ENCODE measurements at places on chromosomes 2 and 18. TPM values are rescaled to one million over a fixed set of nuclear protein-coding genes. Genes with fewer than 3 reads are reported as not detected.

DNA sequence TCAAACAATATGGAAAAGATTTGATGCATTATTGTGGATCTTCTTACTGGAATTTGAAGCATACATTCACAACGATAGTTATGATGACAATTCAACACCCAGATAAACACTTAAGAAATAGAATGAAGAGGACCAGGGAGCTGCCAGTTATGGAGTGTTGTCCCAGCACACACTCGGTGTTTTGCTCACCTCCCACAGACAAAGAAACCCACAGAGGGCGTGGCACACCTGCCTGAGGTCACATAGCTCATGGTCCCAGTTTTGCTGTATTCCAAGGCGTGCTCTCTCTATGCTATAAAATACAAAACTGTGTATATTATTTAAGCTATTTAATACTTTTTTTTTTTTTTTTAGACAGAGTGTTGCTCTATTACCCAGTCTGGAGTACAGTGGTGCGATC lies 31.1 kb downstream of the EFR3B start:
- H3K4me1 ChIP-seq, result peaks cover 7% of the 10 kb centered on the region
- H3K36me3 ChIP-seq, result no peaks in the 10 kb centered on the region
- no peak overlapping the region for H3K27ac ChIP-seq
- H3K4me3 ChIP-seq, result no peak overlapping the region
- DNase-seq, result no peak

DNA sequence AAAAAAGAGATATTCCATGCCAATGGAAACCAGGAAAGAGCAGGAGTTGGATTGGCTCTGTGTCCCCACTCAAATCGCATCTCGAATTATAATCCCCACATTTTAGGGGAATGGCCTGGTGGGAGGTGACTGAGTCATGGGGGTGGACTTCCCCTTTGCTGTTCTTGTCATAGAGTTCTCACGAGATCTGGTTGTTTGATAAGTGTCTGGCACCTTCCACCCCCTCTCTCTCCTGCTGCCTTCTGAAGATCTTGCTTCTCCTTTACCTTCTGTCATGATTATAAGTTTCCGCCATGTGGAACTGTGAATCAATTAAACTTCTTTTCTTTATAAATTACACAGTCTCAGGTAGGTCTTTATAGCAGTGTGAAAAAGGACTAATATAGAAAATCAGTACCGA lies 355.6 kb downstream of the NBAS start:
- H3K4me3 ChIP-seq, result no peak overlapping the region
- H3K4me1 ChIP-seq, result no peaks in the 10 kb centered on the region
- no peak overlapping the region for H3K27ac ChIP-seq
- peaks cover 12% of the 10 kb centered on the region for H3K36me3 ChIP-seq
- DNase-seq, result no peak

Gene NEUROD1
- total RNA-seq, result not detected

- H3K4me3 ChIP-seq, result no peak overlapping the region
- peaks cover 24% of the 10 kb centered on the region for H3K4me1 ChIP-seq
- no peaks in the 10 kb centered on the region for H3K27me3 ChIP-seq
Observed at GRCh38 chr2:236665572-236666118, 96.0 kb downstream of the ACKR3 start.

DNA sequence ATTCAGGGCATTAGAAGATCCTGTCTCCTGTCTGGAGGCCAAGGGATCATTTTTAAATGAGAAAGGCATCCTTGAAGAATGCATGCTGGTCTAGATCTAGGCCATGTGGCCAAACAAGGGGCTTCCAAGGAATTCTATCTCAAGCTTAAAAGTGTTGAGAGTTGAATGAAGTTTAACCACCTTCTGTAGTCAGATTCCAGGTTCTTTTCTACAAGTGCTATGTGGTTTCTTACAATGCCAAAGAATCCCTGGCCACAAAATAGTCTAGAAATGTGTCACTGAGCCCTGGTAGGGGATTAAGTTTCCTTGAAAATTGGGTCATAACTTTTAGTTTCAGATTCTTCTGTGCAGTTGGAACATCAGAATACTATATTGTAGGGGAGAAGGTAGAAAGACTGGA lies 640.7 kb upstream of the ACVR2A start:
- no peaks in the 10 kb centered on the region for H3K4me1 ChIP-seq
- no peaks in the 10 kb centered on the region for H3K36me3 ChIP-seq
- H3K27ac ChIP-seq, result no peak overlapping the region
- no peaks in the 10 kb centered on the region for H3K27me3 ChIP-seq
- no peak for DNase-seq

- no peak overlapping the region for H3K4me3 ChIP-seq
- H3K36me3 ChIP-seq, result no peaks in the 10 kb centered on the region
Observed at GRCh38 chr18:69648486-69648885, 247.8 kb downstream of the DOK6 start.

Gene ITM2C
- 12.2 TPM for total RNA-seq

GRCh38 chr2:46651363-46652099 lies 172.2 kb downstream of the TMEM247 start:
- H3K27me3 ChIP-seq, result no peaks in the 10 kb centered on the region
- no peak overlapping the region for H3K4me3 ChIP-seq
- no peaks in the 10 kb centered on the region for H3K36me3 ChIP-seq
- no peak for DNase-seq
- H3K27ac ChIP-seq, result no peak overlapping the region

Gene RSAD2
- total RNA-seq, result not detected

GRCh38 chr2:210899131-210899530 lies 342.7 kb downstream of the CPS1 start:
- H3K4me1 ChIP-seq, result no peaks in the 10 kb centered on the region
- H3K4me3 ChIP-seq, result no peak overlapping the region
- no peak overlapping the region for H3K27ac ChIP-seq
- no peaks in the 10 kb centered on the region for H3K27me3 ChIP-seq
- DNase-seq, result no peak

DNA sequence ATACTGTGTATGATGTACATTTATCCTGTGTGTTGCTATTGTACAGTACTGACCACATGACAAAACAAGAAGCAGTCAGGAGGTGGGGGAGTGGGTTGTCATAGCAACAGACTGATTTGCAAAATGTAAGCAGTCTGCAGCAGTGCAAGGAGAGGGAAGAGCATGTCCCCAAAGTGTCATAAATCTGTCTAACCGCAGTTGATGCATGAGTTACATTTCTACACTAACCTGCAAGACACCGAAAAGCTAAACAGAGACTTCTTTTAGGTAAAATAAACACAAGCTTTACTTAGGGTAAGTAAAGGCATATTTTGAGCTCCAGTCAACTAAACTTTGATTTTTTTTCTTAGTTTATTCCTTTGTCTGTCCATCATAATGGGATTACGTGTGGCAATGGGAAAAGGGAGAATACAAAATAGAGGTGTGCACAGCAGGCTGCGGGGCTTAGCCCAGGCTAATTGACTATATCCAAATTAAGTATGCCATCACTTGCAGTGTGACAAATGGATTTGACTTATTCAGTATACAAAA lies 134.5 kb downstream of the MEIS1 start:
- H3K4me1 ChIP-seq, result peaks cover 5% of the 10 kb centered on the region
- H3K36me3 ChIP-seq, result peaks cover 12% of the 10 kb centered on the region
- no peak overlapping the region for H3K4me3 ChIP-seq
- no peak for DNase-seq
- no peak overlapping the region for H3K27ac ChIP-seq

DNA sequence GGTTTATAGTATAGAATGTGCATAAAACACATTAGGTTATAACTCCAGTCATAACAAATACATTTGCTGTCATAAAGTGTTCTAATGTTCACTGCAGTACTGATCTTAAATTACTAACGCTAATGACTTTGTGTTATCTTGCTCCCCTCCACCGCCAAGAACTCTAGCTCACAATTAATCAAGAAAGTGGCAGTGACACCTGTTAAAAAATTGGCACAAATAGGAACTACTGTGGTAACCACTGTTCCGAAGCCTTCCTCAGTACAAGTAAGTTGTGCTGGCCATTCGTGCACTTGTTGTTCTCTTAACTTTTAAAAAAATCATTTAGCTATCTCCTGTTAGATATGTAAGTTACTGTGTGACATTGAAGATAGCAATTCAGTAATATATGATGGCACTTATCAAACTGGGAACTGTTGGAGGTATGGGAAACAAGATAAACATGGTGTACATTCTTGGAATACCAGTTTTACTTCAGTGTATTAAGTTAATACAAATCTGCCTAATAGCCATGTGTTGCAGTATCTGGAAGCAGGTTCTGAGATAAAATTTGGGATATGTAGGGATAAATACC lies 41.2 kb downstream of the TAF4B start:
- no peaks in the 10 kb centered on the region for H3K27me3 ChIP-seq
- H3K27ac ChIP-seq, result no peak overlapping the region
- peaks cover 7% of the 10 kb centered on the region for H3K36me3 ChIP-seq
- DNase-seq, result no peak
- no peak overlapping the region for H3K4me3 ChIP-seq

Gene LYPD6
- total RNA-seq, result 0.45 TPM

- H3K4me3 ChIP-seq, result no peak overlapping the region
- H3K36me3 ChIP-seq, result no peaks in the 10 kb centered on the region
- no peak overlapping the region for H3K27ac ChIP-seq
- no peaks in the 10 kb centered on the region for H3K27me3 ChIP-seq
Observed at GRCh38 chr2:232147440-232148077, 186.0 kb downstream of the DIS3L2 start.

GRCh38 chr2:100971221-100971620 lies 30.9 kb upstream of the RPL31 start:
- no peaks in the 10 kb centered on the region for H3K27me3 ChIP-seq
- no peak for DNase-seq
- H3K27ac ChIP-seq, result no peak overlapping the region

Gene CGREF1
- 1.1 TPM for total RNA-seq

Gene PLEKHH2
- total RNA-seq, result 8.9 TPM

Gene DCDC2C
- total RNA-seq, result 1.0 TPM

GRCh38 chr2:70580352-70580751 lies 26.7 kb upstream of the TGFA start:
- peaks cover 3% of the 10 kb centered on the region for H3K27me3 ChIP-seq
- no peaks in the 10 kb centered on the region for H3K36me3 ChIP-seq
- DNase-seq, result no peak

GRCh38 chr2:128389388-128390086 lies 70.9 kb upstream of the HS6ST1 start:
- peak; percentile 13 for DNase-seq
- no peaks in the 10 kb centered on the region for H3K36me3 ChIP-seq
- H3K4me1 ChIP-seq, result peaks cover 5% of the 10 kb centered on the region
- no peak overlapping the region for H3K27ac ChIP-seq
- no peaks in the 10 kb centered on the region for H3K27me3 ChIP-seq

GRCh38 chr2:151855111-151855510 lies 26.9 kb upstream of the ARL5A start:
- H3K27me3 ChIP-seq, result no peaks in the 10 kb centered on the region
- no peak overlapping the region for H3K4me3 ChIP-seq
- H3K36me3 ChIP-seq, result no peaks in the 10 kb centered on the region
- H3K27ac ChIP-seq, result no peak overlapping the region
- no peaks in the 10 kb centered on the region for H3K4me1 ChIP-seq
- DNase-seq, result no peak

DNA sequence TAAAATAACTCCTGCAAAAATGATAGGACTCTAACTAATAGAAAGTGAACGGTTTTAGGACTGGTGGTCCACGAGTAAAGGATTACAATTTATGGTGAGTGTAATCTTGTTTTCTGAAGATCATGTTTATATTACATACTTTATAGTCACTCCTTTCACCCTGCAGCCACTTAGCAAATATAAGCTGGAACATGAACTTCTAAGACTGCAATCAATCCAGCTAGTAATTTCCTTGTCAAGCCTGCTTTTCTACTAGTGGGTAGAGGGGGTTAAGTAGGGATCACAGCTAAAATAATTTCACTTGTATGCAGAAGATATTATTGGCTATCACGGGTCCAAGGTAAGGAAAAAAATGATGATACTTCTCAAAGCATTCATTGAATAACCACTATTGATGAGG lies 125.5 kb upstream of the NETO1 start:
- no peak for DNase-seq
- no peak overlapping the region for H3K27ac ChIP-seq
- no peaks in the 10 kb centered on the region for H3K27me3 ChIP-seq

Gene TMEM247
- total RNA-seq, result not detected

DNA sequence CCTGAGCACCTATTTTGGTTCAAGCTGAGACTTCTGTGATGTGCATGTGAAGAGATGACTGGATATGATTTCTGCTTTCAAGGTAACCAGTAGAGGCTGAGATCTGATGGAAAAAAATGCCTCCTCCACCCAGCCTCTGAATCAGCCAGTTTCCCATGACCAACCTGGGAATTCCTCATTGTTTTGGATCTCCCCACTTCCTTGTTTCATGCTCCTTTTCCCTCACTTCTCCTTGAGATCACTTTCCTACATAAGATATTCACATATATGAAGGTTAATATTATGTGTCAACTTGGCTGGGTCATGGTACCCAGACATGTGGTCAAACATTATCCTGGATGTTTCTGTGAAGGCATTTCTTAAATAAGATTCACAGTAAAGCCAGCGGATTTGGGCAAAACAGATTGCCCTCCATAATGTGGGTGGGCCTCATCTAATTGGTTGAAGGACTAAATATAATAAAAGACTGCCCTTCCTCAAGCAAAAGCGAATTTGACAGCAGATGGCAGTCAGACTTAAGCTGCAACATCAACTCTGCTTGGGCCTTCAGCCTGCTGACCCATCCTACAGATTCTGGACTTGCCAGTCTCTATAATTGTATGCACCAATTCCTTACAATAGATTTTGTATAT lies 379.4 kb downstream of the TNS1 start:
- no peaks in the 10 kb centered on the region for H3K36me3 ChIP-seq
- no peak overlapping the region for H3K27ac ChIP-seq
- H3K27me3 ChIP-seq, result no peaks in the 10 kb centered on the region
- H3K4me3 ChIP-seq, result no peak overlapping the region
- peaks cover 4% of the 10 kb centered on the region for H3K4me1 ChIP-seq

DNA sequence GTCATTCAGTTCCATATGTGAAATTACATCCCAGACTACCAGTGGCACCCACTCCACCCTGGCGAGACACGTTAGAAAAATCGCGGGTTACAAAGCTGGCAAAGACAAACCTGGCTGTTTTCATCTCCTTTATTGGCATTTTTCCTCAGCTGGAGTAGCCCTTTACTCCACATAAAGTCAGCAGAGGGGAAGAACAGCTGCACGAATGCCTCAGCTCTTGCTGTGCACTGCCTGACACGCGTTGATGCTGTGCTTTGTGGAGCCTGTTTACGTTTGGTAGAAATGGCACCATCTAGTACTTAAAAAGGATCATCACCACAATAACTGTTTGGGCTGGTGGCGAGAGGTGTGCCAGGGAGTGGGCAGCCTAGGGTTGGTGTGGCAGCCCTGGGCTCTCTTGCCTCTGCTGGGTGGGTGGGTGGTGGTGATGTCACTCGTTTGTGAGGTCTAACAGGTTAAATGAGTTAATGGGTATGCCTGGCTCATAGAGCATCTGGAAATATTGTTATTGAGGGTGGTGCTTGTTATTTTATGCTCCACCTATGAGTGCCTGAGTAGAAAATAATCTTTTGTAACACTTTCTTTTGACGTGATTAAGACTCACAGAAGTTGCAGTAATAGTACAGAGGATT lies 16.4 kb downstream of the FARP2 start:
- no peaks in the 10 kb centered on the region for H3K27me3 ChIP-seq
- peaks cover 22% of the 10 kb centered on the region for H3K4me1 ChIP-seq
- no peak overlapping the region for H3K4me3 ChIP-seq
- peak overlapping the region; percentile 12 for H3K27ac ChIP-seq
- no peak for DNase-seq

Measured in suprapubic skin (tissue), 4 donors.